ENCODE measurements at places on chromosomes 7 and 10.

DNA sequence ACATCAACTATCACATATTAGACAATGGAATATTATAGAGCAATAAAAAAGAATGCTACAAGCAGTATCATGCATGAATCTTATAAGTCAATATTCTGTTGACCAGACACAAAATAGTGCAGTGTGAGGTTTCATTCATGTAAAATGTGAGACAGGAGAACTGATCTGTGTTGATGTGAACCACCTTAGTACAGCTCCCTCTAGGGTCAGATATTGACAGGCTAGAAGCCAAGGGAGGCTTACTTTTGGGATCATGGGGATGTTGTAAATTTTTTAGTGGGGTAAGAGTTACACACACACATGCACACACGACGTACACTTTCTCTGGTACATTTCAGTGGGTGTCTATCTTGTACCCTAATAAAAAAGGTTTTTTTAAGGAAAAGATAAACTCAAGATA lies 231.6 kb upstream of the FOXK1 start:
- DNase-seq, result no peak

DNA sequence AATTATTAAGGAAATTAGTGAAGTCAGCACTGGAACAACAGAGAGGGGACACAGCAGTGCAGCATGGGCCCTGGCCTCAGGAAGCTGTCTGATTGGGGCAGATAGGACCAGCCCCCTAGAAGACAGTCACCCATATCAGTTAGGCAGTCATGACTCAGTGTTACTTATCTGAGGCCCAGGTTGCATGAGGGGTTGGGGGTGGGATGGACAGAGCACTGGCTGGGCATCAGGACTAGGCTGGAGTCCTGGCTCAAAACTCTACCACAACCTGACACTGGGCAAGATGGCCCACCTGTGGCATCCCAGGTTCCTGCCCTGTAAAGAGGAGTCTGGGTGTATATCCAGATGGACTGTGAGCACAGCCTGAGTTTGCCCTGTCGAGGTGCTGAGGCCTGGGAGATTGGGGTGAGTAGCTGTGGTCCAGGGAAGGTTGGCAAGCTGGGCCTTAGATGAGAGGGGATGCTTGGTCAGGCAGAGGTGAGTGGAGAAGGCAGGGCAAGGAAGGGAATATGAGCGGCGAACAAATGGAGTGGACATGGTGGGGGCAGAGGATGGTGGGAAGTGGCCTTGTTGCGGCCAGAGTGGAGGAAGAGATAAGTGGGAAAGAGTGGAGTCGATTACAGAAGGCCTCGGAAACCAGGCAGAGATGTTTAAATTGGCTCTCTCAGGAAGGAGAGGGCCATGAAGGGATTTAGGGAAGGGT lies 37.5 kb downstream of the HK1 start:
- no peak for DNase-seq

- DNase-seq, result no peak
Observed at GRCh38 chr10:22022257-22023032, 18.9 kb upstream of the DNAJC1 start.

- peak; percentile 16 for DNase-seq
Observed at GRCh38 chr7:133253519-133253875, 619 bp downstream of the EXOC4 start.

GRCh38 chr7:151428378-151429236 lies 11.3 kb downstream of the CRYGN start:
- peak; percentile 32 for DNase-seq

DNA sequence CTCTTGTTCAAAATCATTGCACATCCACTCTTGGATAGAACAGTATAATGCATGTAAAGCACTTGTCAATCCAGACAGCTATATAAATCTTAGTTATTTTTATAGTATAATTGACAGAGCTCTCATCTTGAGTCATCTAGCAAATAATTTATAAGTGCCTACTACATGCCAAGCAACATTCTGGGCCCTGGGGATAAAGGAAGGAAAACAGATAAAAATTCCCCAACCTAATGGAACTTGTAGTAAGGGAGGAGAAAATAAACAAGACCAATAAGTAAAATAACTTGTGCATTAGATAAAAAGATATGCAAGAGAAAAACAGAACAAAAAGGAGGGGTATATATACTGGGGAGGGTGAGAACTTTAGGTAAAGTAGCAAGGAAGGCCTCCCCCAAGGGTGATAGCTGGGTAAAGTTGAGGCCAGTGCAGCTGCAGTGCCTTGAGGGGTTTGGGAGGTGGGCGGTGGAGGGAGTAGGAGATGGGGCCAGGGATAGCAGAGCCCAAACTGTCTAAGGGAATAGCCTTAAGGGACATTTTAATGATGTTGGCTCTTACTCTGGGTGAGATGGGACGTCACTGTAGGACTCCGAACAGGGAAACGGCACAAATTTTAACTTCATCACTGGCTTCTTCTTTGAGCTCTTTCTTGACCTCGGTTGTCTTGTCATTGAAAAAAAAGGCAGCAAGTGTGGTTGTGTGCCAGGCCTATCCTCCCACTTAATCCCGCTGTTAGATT lies 79.3 kb upstream of the SEC61G start:
- DNase-seq, result no peak

DNA sequence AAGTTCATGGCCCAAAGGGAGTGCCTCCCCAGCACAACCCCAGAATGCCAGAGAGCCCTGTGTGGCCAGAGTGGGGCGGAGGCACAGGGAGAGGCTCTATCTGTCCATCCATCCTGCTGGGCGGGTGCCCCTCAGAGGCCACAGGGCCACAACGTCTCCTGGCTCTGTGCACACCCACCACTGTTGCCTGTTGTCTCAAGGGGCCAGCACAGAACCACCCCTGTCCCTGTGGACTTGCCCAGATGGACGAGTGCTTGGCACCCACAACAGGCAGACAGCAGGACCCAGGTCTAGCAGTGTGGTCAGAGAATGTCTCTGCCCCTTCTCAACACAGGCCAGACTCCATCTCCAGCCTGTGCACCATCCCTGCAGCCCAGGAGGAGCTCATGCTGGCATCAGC lies 92.8 kb downstream of the PAXIP1 start:
- DNase-seq, result no peak

DNA sequence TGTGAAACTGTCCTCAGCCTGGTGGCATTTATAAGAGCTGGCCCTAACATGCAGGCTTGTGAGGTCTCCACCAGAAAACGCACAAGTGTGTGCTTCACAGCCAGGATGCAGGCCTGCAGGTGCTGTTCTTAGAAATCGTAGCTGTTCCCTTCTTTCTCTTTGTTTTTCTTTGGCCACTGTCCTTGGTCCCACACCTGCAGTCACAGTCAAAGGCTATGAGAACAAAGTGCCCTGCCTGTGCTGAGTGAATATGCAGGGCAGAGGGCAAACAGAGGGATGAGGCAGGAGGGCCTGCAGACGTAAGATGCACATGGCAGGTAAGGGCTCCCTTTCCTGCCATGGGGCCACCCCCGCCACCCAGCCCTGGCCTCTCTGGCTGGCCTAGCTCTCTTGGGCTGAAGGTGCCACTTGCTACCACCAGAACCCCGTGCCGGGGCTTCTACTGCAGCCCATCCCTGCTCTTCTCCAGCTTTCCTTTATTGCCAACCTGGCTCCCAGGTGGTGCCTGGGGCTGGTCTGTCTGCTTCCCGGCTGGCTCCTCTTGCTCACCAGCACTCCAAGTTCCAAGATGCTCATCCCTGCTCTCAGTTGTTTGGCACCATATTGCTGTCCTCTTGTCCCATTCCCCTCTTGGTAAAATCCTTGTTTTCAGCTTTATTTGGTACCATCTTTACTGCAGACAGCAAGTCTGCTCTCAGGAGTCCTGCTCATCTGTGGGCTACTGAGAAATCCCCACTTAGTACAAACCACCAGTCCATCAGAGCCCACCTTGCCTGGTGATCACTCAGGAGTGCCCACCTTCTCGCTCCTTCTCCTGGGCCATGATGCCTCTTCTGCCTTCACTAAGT lies 308.1 kb upstream of the ZMIZ1 start:
- no peak for DNase-seq

DNA sequence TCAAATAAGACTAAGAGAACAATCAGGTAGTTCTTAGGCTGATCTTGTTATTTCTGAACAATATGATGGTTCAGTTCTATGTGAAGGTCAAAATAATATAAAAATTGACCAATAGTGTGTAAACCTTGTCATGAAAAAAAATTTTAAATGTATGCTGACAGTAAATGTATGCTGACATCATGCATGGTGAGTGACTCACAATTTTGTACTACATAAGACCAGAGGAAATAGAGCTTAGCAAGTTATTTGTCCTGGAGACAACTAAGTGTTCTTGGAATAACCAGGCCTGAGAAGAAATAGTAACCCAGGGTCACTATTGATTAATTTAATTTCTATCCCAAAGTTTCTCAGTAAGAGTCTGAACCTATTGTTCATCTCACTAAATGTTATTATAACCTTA lies 182.2 kb upstream of the PCDH15 start:
- no peak for DNase-seq

GRCh38 chr7:1677206-1678080 lies 7.4 kb downstream of the ELFN1 start:
- no peak for DNase-seq

- DNase-seq, result no peak
Observed at GRCh38 chr7:112529521-112529920, 48.7 kb downstream of the LSMEM1 start.

DNA sequence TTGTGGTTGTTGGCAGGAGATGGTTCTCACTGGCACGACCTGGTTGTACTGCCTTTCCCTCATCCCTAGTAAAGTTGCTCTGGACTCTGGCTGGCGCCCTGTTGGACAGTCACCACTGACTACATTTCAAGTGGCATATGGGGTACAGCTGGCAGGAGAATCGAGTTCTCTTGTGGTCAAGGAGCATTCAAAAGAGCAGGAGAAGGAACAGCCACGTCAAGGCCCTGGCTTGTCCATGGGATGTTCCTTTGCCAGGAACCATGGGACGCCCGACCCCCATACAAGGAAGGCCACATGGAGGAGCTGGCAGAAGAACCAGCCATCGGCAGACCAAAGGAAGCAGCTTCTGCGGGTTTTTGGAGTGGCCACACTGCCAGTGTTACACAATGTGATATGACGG lies 87.0 kb upstream of the SLC25A13 start:
- no peak for DNase-seq

GRCh38 chr7:94632338-94633013 lies 23.5 kb downstream of the SGCE start:
- DNase-seq, result no peak

GRCh38 chr10:110612629-110613028 lies 31.5 kb upstream of the RBM20 start:
- no peak for DNase-seq

DNA sequence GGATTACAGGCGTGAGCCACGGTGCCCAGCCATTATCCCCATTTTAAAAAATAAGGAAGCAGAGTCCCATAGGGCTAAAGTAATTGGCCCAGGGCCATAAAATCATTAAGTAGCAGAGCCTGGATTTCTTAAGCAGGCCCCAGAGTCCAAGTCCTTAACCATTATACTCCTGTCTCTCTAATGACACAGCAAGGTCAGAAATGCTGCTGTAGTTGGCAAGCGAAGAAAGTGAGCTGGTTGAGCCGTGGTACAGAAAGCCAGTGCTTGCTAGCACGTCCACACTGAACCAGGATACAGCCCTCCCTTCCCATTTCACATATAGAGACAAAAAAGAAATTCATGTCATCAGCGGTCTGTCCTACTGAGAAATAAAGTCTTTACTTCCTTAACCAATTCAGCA lies 562.7 kb downstream of the GALNT17 start:
- no peak for DNase-seq

GRCh38 chr7:7190142-7190541 lies 7.8 kb downstream of the C1GALT1 start:
- DNase-seq, result no peak

DNA sequence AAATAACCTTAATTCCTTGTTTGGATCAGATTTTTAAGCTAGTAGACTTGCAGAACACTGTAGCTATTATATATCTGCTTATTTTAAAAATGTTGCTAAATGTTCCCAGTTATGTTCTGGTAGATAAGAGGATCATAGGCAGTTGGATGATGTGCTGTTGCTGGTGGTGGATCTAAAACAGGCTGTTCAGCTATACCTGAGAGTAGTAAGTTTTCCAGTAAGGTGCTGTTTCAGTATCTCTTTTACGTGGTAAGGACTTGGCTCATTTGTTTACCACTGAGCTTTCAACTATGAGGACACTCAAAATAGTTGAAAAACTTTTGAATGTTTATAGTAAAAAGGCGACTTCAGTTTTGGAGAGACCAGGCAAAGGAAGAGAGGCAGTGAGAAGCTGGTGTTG lies 180.9 kb downstream of the CDK14 start:
- DNase-seq, result no peak

DNA sequence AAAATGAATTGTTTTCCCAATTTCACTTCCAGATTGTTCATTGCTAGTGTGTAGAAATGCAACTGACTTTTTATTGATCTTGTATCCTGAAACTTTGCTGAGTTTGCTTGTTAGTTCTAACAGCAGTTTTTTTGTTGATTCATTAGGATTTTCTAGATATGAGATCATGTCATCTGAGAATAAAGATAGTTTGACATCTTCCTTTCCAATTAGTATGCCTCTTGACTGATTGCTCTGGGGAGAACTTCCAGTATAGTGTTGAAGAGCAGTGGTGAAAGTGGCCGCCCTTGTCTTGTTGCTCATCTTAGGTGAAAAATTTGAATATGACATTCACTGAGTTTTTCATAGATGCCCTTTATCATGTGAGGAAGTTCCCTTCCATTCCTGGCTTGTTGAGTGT lies 11.9 kb upstream of the SUN1 start:
- no peak for DNase-seq

DNA sequence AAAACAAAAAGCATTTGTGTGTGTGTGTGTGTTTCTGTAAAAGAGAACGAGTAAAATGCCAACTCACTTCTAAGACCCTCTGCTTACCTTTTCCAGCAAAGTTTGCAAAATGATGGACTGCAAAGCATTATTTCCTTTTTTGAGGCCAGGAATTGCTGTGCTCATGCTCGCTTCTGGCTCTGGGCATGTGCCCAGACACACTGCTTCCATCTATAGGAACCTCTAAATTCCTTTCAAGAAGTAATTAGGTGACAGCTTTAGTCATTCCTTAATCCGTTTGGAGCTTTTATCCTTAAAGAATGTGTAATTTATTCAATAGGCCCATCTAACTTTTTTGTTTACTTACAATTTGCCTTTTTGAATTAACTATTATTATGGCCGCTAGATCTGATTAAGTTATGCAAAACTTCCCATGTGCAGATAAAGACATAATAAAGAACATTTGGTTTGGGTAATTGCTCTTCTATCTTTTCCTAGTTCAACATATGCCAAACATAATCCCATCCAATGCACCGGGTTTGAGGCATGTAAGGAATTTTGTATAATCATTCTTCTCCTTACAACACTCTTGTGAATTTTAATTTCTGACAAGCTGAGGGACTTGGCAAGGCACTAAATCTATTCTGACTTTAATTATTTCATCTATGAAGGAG lies 34.7 kb downstream of the A1CF start:
- no peak for DNase-seq

DNA sequence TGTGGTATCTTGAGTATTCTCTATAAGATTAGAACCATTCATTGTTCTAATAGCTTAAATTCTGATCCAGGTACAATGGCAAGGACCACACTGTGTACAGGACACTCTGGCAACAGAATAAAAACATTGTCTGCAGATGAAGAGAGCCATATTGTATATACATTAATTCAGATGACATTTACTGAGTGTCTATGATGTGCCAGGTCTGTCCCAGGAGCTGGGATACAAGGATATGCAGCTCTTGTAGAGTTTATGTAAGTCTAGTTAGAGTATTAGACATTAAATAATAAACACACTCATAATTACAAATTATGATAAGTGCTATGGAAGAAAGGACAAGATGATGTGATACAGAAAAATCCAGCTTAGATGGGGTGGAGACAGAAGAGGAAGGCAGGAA lies 184.1 kb downstream of the HIBADH start:
- no peak for DNase-seq
